ENCODE measurements at places on chromosomes 4 and X.

DNA sequence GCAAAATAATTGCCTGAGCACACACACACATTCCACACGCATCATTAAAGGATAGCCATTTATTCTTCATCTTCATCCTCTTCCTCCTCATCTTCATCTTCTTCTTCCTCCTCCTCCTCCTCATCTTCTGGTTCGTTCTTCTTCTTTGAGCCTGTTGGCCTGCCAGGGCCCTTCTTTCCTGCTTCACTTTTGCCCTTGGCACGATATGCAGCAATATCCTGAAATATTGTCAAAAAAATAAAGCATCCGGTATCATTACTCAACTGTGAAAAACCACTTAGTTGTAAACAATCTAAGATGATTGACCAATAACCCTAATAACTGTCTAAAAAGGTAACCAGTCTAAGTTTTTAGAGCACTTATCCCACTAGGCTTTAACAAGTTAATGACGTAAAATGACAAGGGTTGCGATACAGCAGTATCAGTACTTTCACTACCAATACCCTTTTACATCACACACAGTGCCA lies 2.1 kb downstream of the HMGB2 start:
- DNase-seq = no peak

GRCh38 chrX:129830494-129830893 lies 13.2 kb downstream of the ZDHHC9 start:
- DNase-seq = no peak

GRCh38 chrX:10117301-10117700 lies 39.5 kb upstream of the CLCN4 start:
- no peak for DNase-seq

DNA sequence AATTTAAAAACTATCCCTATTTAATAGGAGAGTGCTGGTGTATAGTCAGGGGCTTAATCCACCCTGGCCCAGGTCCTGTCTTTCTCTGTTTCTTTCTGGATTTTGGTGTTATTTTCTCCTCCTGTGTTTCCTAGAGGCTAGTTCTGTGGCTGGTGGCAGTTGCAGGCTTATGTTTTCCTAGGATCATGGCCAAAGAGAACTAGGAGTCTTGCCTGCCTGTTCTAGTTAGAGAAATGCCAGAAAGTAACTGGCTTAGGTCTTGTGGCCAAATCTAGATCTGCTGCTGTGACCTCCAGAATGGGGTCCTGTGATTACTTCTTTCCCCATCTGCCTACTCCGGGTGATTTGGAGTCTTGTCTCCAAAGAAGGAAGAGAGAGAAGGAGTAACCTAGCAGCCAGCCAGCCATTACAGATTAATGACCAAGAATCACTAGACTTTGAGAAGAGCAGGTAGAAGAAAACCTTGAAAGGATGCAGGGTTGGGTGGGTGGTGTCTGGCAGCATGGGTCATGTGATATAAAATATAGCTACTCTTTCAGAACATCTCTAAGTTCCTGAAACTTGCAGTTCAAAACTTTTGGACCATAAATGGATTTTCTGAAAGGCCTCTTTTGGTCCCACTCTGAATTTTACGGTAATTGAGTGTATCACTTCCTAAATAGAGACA lies 117.9 kb downstream of the STIM2 start:
- no peak for DNase-seq

DNA sequence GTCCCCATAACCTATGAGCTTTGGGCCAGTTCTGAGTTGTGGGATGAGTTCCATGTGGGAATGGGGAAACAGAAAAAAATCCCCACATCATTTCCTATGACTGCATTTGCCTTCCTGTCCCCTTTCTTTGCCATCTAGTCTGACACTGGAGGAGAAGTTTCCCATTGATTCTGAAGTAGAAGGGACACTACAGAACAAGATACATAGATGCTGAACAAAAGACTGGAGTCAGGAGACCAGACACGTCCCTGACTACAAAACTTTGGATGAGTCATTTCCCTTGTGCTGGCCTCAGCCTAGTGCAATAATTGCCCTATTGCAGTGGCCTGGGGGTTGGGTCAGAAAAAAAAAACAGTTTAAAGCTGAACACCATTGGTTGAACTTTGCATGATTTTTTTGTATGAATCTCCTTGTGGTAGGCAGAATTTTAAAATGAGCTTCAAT lies 22.1 kb downstream of the BEX3 start:
- no peak for DNase-seq

GRCh38 chrX:40253771-40254170 lies 156.0 kb upstream of the BCOR start:
- no peak for DNase-seq

- no peak for DNase-seq
Observed at GRCh38 chr4:183244019-183244418, 76.1 kb downstream of the CLDN22 start.

- no peak for DNase-seq
Observed at GRCh38 chrX:69988955-69989394, 60.8 kb downstream of the AWAT2 start.

DNA sequence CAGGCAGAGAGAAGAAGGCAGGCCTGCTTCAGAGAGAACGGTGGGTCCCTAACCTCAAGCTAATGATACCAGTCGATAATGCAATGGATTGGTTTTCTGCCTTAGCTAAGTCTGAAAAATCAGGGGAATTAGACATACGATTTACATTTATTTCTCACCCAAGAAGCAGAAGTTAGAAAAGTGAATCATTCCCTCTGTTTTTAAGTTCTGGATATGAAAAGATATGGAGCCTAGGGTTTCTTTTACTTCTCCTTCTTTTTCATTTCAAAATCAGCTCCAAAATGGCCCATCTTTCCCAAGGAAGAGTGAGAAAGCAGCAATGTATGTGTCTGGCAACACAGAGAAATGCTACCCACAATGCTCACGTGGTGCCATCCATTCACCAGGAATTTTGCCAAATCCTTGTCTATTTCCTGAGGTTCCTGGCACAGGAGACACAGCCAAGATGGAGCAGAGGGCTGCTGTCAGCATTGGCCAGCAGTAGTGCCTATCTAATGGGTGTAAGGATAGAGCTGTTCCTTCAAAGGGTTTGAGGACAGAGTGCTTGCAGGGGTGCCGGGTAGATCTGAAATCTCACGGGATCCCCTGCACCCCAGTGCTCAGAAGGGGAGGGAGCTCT lies 231.5 kb downstream of the MAML3 start:
- DNase-seq = no peak

DNA sequence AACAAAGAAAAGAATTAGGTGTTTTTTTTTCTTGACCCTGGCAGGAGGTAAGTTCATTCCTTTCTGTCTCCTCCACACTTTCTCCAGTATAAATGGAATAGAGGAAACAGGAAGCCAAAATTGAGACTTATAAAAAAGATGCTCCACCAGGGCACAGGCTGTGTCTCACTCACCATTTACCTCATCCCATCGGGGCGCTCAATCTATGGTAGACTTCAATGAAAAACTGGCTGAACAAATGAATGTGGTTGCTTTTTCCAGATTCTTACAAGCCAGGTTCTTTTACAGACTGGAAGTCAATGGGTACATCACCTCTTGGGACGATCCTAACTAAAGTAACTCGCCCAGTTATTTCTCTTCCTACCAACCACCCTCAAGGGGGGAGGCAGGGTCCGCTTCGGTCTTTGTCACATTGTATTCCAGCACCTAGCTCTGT lies 685 bp downstream of the COMMD8 start:
- no peak for DNase-seq

- DNase-seq = no peak
Observed at GRCh38 chr4:71369536-71369935, 30.7 kb downstream of the SLC4A4 start.

DNA sequence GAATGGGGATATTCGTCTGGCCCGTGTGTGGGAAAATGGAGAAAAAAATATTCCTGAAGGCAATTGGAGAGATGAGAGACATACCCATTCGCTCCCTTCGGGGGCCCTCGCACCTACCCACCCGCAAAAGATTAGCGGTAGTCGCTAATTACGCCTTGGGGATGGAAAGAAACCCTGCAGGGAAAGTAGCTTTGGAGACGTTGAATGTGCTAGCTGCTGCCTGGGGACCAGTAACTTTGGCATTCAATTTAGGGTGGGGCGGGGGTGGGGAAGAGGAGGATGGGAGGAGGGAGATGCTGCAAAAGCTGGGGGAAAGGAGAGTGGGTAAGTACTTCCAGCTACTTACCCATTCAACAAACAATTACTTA lies 407 bp upstream of the ZC4H2 start:
- no peak for DNase-seq
